Smooth muscle cell of the brain vasculature (primary cell): ENCODE measurements at places on chromosomes 11 and 22.

GRCh38 chr11:2446590-2447252, 1.9 kb downstream of the KCNQ1 start:
- DNase-seq = no peak

- DNase-seq = no peak
These were observed 58.6 kb downstream of the SC5D start for GRCh38 chr11:121351083-121351630.

- no peak for DNase-seq
These were observed 186.1 kb downstream of the TMEM135 start for GRCh38 chr11:87223816-87224215.

- no peak for DNase-seq
These were observed 45.6 kb downstream of the COMMD9 start for GRCh38 chr11:36243641-36244040.
